Hematopoietic multipotent progenitor cell treated with erythropoietin and hydrocortisone succinate and interleukin-3 and kit ligand, for 15 days (in vitro differentiated cells): ENCODE measurements at places on chromosomes 6 and 20.

GRCh38 chr6:68728159-68728979, 93.3 kb downstream of the ADGRB3 start:
- no peak for DNase-seq

DNA sequence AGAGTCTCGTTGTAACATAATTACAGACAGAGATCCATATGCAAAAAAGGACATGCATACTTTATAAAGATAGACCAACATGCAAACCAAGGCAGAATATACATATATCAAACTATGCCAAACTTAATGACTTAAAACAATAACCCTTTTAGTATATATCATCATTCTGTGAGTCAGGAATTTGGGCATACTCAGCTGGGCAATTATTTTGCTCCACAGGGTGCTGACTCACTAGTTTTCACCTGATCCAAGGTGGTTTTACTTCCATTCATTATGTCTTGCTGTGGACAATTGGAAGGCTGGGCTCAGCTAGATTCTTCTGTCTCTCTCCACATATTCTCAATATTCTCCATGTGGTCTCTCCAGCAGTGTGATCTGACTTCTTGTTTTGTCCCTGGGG, 41.2 kb upstream of the RNF146 start:
- no peak for DNase-seq

DNA sequence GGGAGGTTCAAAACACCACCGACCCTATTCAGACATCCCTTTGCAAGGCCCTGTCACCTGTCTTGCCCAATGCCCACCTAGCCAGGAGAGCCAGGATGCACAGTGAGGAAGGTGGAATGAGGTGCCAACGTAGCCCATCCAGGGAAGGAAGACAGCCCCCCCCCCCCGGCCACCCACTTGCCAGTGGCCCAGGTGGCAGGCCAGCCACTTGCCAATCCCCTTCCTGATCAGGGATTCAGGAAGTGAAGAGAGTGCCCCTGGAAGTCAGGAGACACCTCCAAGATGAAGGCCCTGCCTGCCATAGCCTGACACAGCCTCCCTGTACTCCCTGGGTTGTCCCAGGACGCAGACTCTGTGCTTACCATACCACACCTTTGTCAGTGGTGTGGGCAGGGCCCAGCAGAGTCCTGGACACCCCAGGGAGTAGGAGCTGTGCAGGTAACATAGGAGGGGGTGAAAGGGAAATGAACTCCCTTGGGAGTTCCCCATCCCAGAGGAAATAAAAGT, 54.7 kb downstream of the MRPL14 start:
- DNase-seq, result no peak

DNA sequence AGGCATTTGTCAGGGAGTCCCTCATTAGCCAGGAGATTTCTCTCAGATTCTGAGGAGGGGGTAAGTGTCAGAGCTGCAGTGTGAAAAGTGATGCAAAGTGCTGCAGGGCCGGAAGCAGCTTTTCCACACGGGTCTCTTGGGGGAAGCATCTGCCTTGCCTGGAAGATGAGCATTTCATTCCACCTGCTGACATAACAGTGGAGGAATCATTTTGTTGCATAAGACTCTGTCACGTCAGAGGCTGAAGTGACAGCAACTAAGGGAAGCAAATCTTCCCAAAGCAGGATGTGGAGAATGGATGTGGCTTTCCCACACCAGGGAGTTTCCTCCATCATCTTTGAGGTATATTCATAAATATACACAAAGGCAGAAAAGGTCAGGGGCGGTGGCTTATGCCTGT, 22.8 kb downstream of the DCBLD1 start:
- no peak for DNase-seq

- DNase-seq, result no peak
Measured at GRCh38 chr6:90434094-90434493, 137.5 kb upstream of the BACH2 start.

- no peak for DNase-seq
Measured at GRCh38 chr6:19327661-19328060, 509.5 kb upstream of the ID4 start.

GRCh38 chr20:14790771-14791620, 453.6 kb upstream of the FLRT3 start:
- DNase-seq, result no peak
